ENCODE measurements at places on chromosomes 3 and 15.

DNA sequence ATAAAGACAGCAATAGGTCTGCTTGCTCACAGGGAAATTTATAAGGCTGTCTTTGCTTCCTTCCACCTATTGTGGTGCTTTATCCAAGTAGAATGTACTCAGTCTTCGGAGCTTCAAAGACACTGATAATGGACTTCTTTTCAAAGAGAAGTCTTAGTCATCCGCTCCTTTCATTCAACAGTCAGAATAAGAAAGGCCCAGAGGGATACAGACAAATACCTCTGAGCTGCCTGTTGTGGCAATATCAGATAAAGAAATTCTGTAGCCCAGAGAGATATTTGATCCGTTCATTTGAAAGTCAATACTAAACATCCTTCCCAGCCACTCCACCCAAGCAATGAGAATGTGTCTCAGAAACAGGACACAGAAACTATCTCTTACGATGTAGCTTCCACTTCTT lies 110.0 kb downstream of the FHIT start:
- DNase-seq = no peak

DNA sequence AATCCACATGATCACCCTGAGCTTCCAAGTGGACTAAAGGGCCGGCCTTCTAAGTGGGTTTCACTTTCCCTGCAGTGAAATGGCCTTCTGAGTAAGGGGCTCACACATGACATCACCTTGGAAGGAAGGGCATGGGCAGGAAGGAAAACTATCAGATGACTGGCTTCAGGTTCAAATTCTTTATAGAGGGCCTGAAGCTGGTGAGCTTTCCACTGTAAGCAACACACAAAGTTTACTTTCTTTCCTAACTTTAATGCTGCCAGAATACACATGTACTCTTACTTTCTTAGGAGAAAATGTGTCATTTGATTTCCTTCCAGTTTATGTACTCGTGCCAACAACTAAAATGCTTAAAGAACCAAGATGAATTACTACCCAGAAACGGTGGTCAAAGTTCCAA lies 475.6 kb downstream of the FOXP1 start:
- DNase-seq = no peak

GRCh38 chr3:34533451-34533850 lies 735.0 kb downstream of the PDCD6IP start:
- DNase-seq = no peak

GRCh38 chr3:53646723-53647122 lies 152.3 kb downstream of the CACNA1D start:
- no peak for DNase-seq

DNA sequence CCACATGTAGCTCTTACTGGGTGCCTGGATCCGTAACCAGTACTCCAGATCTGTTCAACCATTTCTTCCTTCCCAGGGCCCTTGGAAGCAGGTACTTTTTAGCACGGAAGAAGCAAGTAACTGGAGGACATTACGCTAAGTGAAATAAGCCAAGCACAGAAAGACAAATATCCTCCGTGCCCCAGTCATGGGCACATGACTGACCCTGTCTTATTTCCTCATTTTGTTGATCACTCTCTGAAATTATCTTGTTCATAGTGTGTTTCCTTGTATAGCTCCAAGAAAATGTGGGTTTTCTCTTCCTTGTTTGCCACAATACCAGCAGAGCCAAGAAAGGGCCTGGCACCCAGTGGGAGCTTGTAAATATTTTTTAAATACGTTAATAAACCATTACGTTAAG lies 32.2 kb upstream of the MTMR14 start:
- DNase-seq = no peak

DNA sequence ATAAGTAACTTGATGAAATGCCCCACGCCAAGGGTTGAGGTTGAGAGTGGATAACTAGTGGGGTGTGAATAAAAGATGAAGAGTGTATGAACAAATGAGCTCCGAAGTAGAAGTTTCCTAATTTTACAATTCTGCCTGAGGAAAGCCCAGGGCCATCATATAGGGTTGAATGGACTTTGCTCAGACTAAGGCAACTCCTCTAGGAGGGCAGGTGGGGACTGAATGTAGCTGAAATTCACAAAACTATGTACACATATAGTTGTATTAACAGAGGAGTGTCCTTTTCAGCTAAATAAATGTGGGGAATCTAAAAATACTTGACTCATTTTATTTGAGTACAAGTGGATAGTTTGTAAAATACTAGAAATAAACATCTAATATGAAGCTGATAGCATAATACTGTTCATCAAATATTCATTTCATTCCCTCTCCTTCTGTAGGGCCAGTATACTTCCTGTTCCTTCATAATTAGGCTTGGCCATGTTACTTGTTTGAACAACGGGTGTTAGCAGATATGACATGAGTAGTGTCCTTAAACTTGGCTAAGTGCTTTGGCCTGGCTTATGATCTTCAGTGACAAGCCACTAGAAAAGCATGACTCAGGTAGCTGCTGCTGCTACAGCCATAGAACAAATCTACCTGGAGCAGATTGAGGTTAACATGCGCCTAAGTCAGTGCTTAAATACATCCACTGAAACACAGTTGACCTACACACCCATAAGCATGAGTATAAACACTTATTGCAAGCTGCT lies 26.5 kb downstream of the PLSCR1 start:
- no peak for DNase-seq

GRCh38 chr3:100005665-100006393 lies 108.5 kb downstream of the FILIP1L start:
- no peak for DNase-seq

DNA sequence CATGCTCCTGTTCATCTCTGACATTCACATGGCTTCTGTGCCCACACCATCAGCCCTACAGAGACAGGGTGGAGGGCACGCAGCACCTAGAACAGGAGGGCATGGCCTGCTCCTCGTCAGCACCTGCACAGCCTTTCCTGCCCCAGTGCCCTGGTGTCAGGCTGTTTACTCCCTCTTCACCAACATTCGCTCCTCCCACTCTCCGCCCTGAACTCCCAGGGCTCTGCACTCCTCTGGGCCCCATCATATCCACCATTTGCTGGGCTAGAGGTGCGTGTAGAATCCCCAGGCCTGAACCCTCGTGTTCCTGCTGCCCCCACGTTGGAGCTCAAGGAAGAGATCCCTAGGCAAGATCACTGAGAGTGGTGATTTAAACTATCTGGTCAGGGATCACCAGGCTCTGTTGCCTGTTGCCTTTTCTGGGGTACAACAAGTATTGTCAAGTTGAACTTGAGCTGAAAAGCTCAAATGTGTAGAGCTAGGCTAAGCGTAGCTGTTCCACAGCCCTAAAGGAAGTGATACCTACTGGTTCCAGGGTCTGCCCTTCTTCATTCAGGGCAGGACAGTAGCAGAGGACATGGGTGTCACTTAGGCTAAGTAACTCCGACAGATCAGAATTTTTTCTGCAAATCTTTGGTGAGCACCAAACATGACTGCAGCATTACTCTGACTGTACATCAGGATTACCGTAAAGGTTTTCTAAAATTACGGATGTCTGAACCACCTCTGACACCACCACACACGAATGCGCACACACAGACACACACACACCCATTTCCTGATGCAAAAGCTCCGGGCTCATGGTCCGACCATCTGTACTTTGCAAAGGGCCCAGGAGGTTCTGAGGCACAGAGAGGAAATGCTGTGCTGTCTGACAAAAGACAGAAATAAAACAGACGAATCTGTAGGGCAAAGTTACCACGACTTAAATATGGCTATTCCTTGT lies 43.7 kb upstream of the GNB5 start:
- no peak for DNase-seq

DNA sequence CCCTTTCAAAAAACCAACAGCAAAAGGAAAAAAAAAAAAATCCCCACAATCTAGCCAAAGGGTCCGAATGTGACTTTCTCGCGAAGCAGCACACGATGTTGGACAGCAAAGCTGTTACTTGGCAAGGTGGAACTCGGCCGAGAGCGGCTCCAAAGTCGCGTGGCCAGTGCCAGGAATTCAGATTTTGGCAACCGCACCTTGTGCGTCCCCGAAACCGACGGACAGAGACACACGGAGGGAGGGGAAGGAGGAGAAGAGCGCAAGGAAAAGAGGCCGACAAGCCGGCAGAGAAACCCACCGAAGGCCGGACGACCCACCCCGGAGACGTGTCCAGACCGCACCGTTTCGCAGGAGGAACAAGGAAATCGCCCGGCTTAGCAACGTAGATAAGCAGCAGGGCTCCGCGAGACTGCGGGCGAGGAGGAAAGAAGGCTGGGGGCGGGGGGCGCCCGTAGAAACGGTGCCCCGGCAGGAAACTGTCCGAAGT lies 517.3 kb downstream of the MECOM start:
- peak; percentile 54 for DNase-seq

GRCh38 chr3:9428411-9428810 lies 31.0 kb downstream of the SETD5 start:
- DNase-seq = no peak

GRCh38 chr3:46187876-46188275 lies 20.2 kb downstream of the CCR1 start:
- peak; percentile 96 for DNase-seq

All from HCEC 1CT (cell line).